NCI-H748 treated with DMSO at 0.1 percent for 48 hours (cell line): ENCODE measurements at places on chromosomes 7 and 10.

- DNase-seq = no peak
These were observed 291.8 kb downstream of the PLXDC2 start for GRCh38 chr10:20108021-20108420.

DNA sequence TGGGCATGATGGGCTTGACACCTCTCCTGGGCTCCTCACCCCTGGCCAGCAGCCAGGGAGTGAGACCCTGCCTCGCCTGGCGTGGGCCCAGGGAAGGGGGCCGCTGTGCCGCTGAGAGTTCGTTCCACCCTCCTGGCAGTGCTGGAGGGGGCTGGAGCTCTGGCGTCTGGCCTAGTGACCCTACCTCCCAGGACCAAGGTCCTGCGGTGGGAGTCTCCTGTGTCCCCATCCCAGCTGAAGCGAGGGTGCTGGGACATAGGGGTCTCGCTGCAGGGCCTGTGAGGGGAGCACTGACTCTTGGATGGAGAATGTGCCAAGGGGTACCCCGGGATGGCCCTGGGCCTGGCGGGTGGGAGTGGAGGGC is 1.2 kb downstream of the GTF2IRD1 start:
- DNase-seq = no peak

GRCh38 chr7:108824840-108825580 is 255.3 kb downstream of the DNAJB9 start:
- DNase-seq = no peak

DNA sequence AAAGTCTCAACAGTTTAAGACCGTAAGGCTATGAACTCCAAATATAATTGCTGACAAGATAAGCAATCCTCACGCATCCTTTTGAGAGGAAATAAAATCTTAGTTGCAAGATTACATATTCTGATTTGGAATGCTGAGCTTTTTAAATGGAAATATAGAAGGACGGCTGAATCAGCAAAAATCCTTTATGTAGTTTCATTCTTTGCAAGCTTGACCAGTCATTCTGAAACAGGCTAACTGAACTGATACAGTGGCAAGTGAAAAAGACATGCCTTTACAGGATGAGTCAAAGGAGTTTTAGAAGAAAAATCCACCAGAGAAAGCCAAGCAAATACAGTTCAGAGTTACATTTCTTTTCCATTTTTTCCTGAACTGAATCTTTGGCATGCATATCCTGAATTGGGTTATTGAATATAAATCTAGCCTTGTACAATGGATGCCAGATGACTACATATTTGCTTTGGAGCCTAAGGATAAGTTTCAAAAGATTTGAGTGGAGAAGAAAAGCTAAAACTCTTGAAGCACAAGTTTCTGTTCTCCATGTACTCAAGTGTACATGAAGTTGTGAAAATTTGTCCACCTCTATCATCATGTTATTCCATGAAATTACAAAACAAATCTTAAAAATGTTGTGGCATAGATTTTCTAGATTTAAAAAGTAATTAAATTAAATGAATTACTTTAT is 4.4 kb downstream of the VIM start:
- DNase-seq = no peak

DNA sequence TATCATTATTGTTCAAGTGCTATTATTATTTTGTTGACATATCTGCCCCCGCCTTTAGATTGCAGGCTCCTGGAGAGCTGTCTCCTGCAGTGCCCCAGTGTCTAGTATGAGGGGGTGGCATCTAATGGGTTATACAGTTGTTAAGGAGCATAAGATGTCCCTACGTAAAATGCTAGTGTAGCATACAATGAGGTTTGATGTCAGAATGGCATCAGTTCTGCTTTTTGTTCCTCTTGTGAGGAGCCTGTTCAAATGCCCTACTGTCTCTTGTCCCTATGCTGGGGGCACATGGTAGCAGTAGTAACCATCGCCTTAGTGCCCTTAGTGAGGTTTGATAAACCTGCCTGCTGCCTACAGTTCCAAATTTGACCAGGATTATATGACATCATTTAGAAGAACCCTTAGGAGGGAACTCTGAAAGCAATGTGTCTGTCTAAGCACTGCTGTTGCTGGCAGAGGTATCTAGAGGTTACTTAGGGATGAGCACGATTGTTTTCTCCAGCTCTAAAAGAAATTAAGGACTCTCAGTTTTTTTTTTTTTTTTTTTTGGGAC is 9.7 kb downstream of the CREM start:
- no peak for DNase-seq

GRCh38 chr7:154559454-154559853 is 443.5 kb downstream of the PAXIP1 start:
- DNase-seq = no peak

GRCh38 chr7:130020434-130020833 is 30.7 kb downstream of the ZC3HC1 start:
- no peak for DNase-seq

DNA sequence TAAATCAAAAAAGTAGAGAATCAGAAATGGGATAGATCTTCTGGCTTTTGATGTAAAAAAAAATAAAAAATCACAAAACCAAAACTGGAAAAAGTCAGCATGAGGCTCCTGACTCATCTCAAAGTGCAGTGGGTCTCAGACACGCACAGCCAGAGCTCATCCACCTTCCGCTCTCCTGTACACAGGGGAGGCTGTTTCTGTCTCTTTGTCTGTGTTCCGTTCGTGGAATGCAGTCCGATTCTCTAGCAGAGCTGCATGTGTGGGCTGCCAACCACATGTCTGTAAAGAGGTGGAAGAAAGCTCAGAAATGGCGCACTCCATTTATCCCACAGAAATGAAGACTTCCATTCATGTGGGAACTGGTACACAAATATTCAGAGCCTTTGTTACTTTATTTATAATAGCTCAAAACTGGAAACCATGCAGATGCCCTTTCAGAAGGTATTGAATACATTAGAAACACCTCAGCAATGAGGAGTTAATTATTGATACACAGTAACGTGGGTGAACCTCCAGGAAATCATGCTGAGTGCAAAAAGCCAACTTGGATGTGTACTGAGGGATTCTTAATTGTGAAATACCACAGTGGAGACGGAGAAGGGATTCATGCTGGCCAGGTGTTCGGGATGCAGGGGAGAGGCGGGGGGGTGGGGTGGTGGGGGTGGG is 123.3 kb downstream of the TRRAP start:
- no peak for DNase-seq

GRCh38 chr10:31686599-31686998 is 242.0 kb downstream of the ARHGAP12 start:
- no peak for DNase-seq

- peak; percentile 19 for DNase-seq
These were observed 3.9 kb upstream of the NRF1 start for GRCh38 chr7:129607471-129608120.
